Endodermal cell (in vitro differentiated cells): ENCODE measurements at places on chromosomes 16 and 17. TPM values are rescaled to one million over a fixed set of nuclear protein-coding genes. Genes with fewer than 3 reads are reported as not detected.
A peak's percentile ranks its signal among the peaks of the same experiment; 100 is the strongest.

NPIPA5 gene
- total RNA-seq = 3.7 and 4.7 TPM in 2 replicates

APPBP2 gene
- 23.2 to 28.1 TPM (median 27.3 TPM) in 3 replicates for total RNA-seq

BRIP1 gene
- 9.8 to 25.5 TPM (median 24.4 TPM) in 3 replicates for total RNA-seq

LPO gene
- total RNA-seq = 0.07 TPM in 1 of 2 replicates, not detected in the other

DNA sequence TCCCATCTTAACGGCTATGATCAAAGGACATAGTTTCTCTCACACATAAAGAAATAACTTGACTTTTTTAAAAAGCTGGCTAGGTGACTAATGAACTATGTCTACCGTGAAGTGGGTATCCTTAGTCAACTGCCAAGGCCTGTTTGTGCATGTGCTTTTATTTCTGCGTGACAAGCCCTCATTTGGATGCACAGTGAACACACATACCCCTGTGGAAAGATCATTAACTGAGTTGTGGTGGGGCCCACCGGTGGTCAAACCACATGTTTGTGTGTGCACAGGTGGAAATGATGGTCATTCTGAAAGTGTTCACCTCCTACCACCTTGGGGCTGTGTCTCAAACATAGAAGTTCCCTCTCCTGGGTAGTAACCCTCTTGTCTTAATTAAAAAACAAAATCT, 256.1 kb upstream of the SALL1 start:
- H3K4me3 ChIP-seq = no peak overlapping the region
- H3K4me1 ChIP-seq = peaks cover 2% of the 10 kb centered on the region
- no peak overlapping the region for H3K27ac ChIP-seq
- no peak for DNase-seq
- no peaks in the 10 kb centered on the region for H3K27me3 ChIP-seq

DNA sequence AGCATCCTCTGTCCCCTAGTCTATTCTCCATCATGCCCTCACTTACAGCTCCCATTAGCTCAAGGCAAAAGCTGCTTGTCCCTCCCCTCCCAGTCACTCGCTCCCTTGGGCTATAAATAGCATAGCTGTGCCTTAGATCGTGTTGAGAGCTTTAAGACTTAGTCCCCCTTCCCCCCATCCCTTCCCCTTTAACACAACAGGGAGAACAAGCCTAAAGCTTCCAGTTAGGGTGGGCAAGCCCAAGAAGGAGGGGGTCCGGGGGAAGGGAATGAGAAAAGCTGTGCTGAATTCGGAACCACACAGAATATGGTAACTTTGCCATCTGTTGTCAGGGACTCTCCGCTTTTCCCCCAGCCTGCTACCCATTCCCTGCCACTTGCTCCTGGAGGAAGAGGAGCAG, 4.9 kb upstream of the HIGD1B start:
- H3K4me3 ChIP-seq = peak overlapping the region; percentile 6
- H3K4me1 ChIP-seq = peaks cover 15% of the 10 kb centered on the region
- H3K36me3 ChIP-seq = no peaks in the 10 kb centered on the region
- H3K27ac ChIP-seq = no peak overlapping the region
- no peaks in the 10 kb centered on the region for H3K27me3 ChIP-seq

GRCh38 chr17:39920218-39921210, 2.1 kb upstream of the GSDMB start:
- H3K4me1 ChIP-seq = no peaks in the 10 kb centered on the region
- no peak for DNase-seq
- H3K36me3 ChIP-seq = peaks cover 41% of the 10 kb centered on the region
- no peaks in the 10 kb centered on the region for H3K27me3 ChIP-seq
- no peak overlapping the region for H3K4me3 ChIP-seq
- no peak overlapping the region for H3K27ac ChIP-seq

GRCh38 chr16:81431554-81432353, 12.9 kb upstream of the CMIP start:
- no peak overlapping the region for H3K4me3 ChIP-seq
- no peak for DNase-seq
- peak overlapping the region; percentile 76 for H3K27ac ChIP-seq

- no peak for DNase-seq
- peaks cover 13% of the 10 kb centered on the region for H3K36me3 ChIP-seq
- H3K4me1 ChIP-seq = no peaks in the 10 kb centered on the region
- no peaks in the 10 kb centered on the region for H3K27me3 ChIP-seq
- peak overlapping the region; percentile 18 for H3K4me3 ChIP-seq
- no peak overlapping the region for H3K27ac ChIP-seq
These were observed 22.3 kb downstream of the TUBD1 start for GRCh38 chr17:59870482-59870881.

DNA sequence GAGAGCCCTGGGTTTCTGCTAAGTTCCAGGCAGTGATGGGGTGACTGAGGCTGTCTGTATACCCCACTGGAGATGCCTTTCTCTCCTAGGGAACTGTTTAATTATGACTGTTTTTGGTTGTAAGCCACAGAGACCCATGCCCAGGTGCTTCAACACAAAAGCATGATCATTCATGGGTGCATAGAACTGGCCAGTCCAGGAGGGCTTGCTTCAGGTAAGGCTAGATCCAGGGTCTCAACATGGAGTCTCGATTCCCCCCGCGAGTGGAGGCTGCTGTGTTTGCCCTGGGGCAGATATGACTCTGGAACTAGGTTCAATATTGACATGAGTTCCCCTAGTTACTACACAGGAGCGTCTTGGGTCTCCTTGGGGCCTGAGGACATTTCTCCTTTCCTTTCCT, 17.8 kb downstream of the NAGPA start:
- no peak overlapping the region for H3K4me3 ChIP-seq
- H3K36me3 ChIP-seq = no peaks in the 10 kb centered on the region
- no peak overlapping the region for H3K27ac ChIP-seq
- H3K4me1 ChIP-seq = peaks cover under 1% of the 10 kb centered on the region
- peaks cover 73% of the 10 kb centered on the region for H3K27me3 ChIP-seq
- no peak for DNase-seq

DNA sequence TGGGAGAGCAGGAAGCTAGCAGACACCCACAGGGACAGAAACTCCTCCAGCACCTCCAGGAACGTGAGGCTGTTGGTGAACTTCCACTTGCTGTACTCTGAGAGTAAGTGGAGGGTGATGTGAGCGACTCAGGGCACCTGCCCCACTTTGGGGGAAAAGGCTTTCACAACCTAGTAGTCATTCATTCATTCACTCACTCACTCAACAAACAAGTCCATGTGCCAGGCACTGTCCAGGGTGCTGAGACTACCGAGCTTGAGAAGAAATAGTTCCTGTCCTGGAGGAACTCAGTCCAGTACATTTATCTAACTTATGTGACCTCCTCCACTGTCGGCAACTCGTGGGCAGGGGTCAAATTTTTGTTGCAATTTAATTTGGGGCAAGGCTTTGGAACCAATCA, 26.6 kb downstream of the LGALS9 start:
- H3K4me1 ChIP-seq = no peaks in the 10 kb centered on the region
- no peaks in the 10 kb centered on the region for H3K27me3 ChIP-seq
- H3K36me3 ChIP-seq = no peaks in the 10 kb centered on the region
- no peak overlapping the region for H3K4me3 ChIP-seq
- no peak overlapping the region for H3K27ac ChIP-seq
- peak; percentile 90 for DNase-seq

GRCh38 chr17:17298108-17298507, 5.1 kb upstream of the NT5M start:
- no peaks in the 10 kb centered on the region for H3K27me3 ChIP-seq
- H3K36me3 ChIP-seq = no peaks in the 10 kb centered on the region
- no peak overlapping the region for H3K4me3 ChIP-seq
- H3K4me1 ChIP-seq = no peaks in the 10 kb centered on the region

GRCh38 chr17:7292729-7293128, 1.7 kb downstream of the YBX2 start:
- peaks cover 54% of the 10 kb centered on the region for H3K27me3 ChIP-seq
- H3K4me1 ChIP-seq = no peaks in the 10 kb centered on the region
- no peak overlapping the region for H3K27ac ChIP-seq
- no peak overlapping the region for H3K4me3 ChIP-seq
- H3K36me3 ChIP-seq = no peaks in the 10 kb centered on the region

- DNase-seq = peak; percentile 85
- peak within 1 kb of the TSS; percentile 16 for H3K27ac ChIP-seq
- H3K4me3 ChIP-seq = peak within 1 kb of the TSS; percentile 64
- H3K27me3 ChIP-seq = peaks cover 100% of the 10 kb centered on the region
- no peaks in the 10 kb centered on the region for H3K36me3 ChIP-seq
These were observed at the start of gene HOXB7 for GRCh38 chr17:48610282-48611211. TSS of gene HOXB7 (minus strand) at chr17:48611017. CDS start at chr17:48610918, 99 bp downstream.

GRCh38 chr17:82231562-82232321, 2.9 kb downstream of the SLC16A3 start:
- H3K4me1 ChIP-seq = peaks cover 9% of the 10 kb centered on the region
- H3K4me3 ChIP-seq = peak overlapping the region; percentile 64
- peak; percentile 96 for DNase-seq
- no peak overlapping the region for H3K27ac ChIP-seq
- H3K27me3 ChIP-seq = peaks cover 30% of the 10 kb centered on the region

GRCh38 chr16:88526906-88527185, 43.4 kb upstream of the ZC3H18 start:
- H3K36me3 ChIP-seq = peaks cover 7% of the 10 kb centered on the region
- no peak overlapping the region for H3K4me3 ChIP-seq
- H3K4me1 ChIP-seq = peaks cover 13% of the 10 kb centered on the region
- H3K27me3 ChIP-seq = no peaks in the 10 kb centered on the region

GRCh38 chr17:60090417-60090816, 11.7 kb upstream of the HEATR6 start:
- no peak overlapping the region for H3K27ac ChIP-seq
- no peaks in the 10 kb centered on the region for H3K27me3 ChIP-seq
- DNase-seq = peak; percentile 36
- H3K4me3 ChIP-seq = no peak overlapping the region

DNA sequence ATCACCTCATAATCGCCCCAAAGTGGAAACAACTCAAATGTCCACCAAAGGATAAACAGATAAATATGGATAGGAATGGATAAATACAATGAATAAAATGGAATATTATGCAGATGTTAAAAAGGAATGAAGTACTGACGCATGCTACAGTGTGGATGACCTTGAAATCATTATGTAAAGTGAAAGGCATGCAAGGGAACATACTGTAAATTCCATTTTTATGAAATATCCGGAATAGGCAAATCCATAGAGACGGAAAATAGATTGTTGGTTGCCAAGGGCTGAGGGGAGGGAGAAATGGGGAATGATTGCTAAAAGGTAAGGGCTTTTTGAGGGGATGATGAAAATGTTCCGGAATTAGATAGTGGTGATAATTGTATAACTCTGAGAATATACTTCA, 36.0 kb downstream of the STAT5B start:
- no peak overlapping the region for H3K4me3 ChIP-seq
- H3K27ac ChIP-seq = no peak overlapping the region
- H3K4me1 ChIP-seq = no peaks in the 10 kb centered on the region
- H3K27me3 ChIP-seq = no peaks in the 10 kb centered on the region
- DNase-seq = no peak

DNA sequence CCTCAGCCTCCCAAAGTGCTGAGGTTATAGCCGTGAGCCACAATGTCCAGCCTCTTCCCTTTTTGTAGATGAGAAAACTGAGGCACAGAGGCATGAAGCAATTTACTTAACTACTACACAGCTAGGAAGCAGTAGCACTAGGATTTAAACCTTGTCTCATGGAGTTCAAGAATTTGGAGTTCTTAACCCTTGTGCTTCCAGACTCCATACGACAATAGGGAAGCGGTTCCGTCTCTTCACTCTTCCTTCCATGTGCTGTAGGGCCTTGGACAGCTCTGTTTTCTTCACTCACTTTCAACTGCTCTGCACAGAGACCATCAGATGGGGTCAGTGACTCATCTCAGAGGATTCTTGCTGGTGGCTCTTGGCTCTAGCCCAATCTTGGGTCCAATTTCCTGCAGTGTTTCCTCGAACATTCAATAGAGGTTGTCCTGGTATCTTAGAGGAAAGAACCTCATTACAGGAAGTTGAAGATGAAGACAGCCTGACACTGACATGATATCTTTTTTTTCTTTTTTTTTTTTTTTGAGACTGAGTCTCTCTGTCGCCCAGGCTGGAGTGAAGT, 19.3 kb downstream of the ITGAL start:
- DNase-seq = no peak
- H3K27ac ChIP-seq = no peak overlapping the region
- H3K27me3 ChIP-seq = no peaks in the 10 kb centered on the region
- no peaks in the 10 kb centered on the region for H3K36me3 ChIP-seq
- H3K4me3 ChIP-seq = no peak overlapping the region
- H3K4me1 ChIP-seq = no peaks in the 10 kb centered on the region

DNA sequence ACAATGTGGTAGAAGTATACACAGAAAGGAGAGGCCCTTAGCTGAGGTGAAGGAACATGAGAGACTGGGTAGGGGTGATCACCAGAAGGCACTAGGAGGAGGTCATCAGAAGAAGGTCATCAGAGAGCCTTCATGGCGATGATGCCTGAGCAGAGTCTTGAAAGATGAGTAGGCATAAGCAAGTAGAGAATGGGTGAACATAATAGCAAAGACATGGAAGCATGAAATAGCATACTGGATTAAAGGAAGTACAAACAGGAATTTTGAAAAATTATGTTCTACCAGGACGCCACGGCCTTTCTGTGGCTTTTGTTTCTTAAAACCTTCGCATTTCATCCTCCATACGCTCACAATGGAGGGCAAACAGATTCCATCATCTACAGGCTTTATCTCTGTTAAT, 2.9 kb downstream of the IKZF3 start:
- H3K4me1 ChIP-seq = no peaks in the 10 kb centered on the region
- H3K27ac ChIP-seq = no peak overlapping the region
- H3K36me3 ChIP-seq = no peaks in the 10 kb centered on the region
- no peak overlapping the region for H3K4me3 ChIP-seq
- DNase-seq = no peak

DNA sequence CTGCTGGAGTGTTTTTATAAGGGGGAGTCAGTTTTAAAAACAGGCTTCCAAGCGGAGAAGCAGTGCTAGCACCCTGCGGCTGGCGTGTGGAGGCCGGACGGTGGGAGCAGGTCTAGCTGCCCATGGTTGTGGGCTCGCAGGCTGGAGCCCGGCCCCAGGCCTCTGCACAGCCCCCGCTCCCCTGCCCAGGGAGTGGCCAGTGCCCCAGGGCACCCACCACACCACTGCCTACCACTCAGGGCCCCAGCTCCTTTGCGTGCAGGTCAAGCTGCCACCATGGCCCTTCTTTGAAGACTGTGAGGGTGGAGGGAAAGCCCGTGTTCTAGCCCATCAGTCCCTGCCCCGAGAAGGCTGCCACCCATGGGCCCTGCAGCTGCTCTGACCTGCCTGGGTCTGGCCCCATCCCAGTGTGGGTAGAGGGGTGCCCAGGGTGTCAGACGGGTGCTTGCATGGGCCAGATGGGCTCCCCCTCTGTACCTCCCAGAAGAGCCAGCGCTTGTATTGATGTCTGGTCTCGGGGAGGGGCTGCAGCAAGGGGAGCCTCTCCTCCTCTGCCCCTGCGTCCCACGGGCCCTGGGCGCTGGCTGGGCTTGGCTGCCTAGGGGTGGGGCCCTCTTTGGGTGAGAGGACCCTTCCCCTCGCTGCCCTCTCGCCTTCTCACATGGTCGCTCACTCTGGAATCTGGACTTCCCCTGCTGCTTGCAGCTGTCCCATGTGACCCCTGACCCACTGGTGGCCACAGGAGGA, 1.5 kb upstream of the NUDT16L1 start:
- H3K36me3 ChIP-seq = peaks cover 28% of the 10 kb centered on the region
- no peak overlapping the region for H3K27ac ChIP-seq
- peak; percentile 53 for DNase-seq
- H3K4me3 ChIP-seq = no peak overlapping the region

DNA sequence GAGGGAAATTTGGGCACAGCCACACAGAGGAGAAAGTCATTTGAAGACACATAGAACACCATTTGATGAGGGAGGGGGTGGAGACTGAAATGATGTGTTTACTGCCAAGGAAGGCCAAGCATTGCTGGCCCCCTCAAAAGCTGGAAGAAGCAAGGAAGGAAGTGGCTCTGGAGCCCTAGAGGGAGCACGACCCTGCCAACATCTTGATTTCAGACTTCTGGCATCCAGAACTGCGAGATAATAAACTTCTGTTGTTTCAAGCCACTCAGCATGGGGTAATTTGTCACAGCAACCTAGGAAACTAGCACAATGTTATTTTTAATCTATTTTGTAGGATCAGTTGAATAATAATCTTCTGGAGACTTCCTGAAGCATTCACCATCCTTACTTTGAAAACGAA, 314.8 kb upstream of the GOT2 start:
- DNase-seq = no peak
- no peaks in the 10 kb centered on the region for H3K27me3 ChIP-seq
- no peaks in the 10 kb centered on the region for H3K36me3 ChIP-seq
- no peak overlapping the region for H3K27ac ChIP-seq
